ENCODE measurements at places on chromosomes 7 and 10. TPM values are rescaled to one million over a fixed set of nuclear protein-coding genes. Genes with fewer than 3 reads are reported as not detected.

Gene LIPF
- total RNA-seq: not detected

- H3K27me3 ChIP-seq: no peaks in the 10 kb centered on the region
- peaks cover 10% of the 10 kb centered on the region for H3K4me1 ChIP-seq
- no peak overlapping the region for H3K27ac ChIP-seq
Measured at GRCh38 chr7:150431839-150432658, 18.4 kb upstream of the GIMAP8 start.

- no peaks in the 10 kb centered on the region for H3K36me3 ChIP-seq
- DNase-seq: no peak
- H3K27ac ChIP-seq: no peak overlapping the region
- H3K4me3 ChIP-seq: no peak overlapping the region
Measured at GRCh38 chr10:49310460-49310859, 11.5 kb downstream of the C10orf71 start.

- no peaks in the 10 kb centered on the region for H3K27me3 ChIP-seq
- DNase-seq: no peak
- no peaks in the 10 kb centered on the region for H3K36me3 ChIP-seq
Measured at GRCh38 chr7:120256344-120257070, 16.5 kb upstream of the KCND2 start.

DNA sequence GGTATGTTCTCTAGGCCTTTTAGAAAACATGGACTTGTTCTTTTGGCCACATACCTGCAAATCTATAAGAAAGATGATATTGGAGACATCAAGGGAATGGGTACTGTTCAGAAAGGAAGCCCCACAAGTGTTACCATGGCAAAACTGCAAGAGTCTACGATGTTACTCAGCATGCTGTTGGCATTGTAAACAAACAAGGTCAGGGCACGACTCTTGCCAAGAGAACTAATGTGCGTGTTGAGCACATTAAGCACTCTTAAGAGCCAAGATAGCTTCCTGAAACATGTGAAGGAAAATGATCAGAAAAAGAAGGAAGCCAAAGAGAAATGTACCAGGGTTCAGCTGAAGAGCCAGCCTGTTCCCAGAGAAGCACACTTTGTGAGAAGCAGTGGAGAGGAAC, 37.1 kb downstream of the SDK1 start:
- H3K27ac ChIP-seq: no peak overlapping the region
- H3K4me3 ChIP-seq: no peak overlapping the region
- H3K27me3 ChIP-seq: peaks cover under 1% of the 10 kb centered on the region

DNA sequence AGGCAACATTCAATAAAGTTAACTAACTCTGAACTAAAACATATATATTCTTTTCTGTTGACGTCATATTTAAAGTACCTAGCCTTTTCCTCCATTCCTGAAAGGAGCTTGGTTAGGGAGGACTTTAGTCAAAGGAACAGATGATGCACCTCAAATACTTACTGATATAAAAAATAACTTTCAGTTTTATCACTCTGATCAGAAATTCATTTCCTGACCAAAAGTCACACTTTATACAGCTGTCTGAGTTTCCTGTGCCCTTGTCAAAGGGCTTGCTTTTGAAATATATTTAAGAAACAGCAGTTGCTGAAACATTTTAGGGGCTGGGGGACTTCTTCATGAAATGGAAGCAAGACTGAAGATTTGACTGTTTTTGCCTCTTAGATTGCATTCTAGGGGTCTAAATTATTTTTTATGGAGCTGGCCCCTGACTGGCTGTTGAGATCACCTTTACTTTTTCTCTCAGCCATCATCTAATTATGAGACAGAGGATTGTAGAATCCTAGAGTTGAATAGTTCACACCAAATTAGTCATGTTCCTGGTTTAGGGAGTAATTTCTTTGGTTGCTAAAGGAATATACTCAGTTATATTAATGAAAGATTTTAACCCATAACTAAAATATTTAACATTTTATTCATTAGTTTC, 46.6 kb downstream of the GLCCI1 start:
- DNase-seq: no peak
- H3K4me3 ChIP-seq: no peak overlapping the region
- H3K36me3 ChIP-seq: peaks cover 6% of the 10 kb centered on the region
- no peak overlapping the region for H3K27ac ChIP-seq
- H3K4me1 ChIP-seq: no peaks in the 10 kb centered on the region
- H3K27me3 ChIP-seq: no peaks in the 10 kb centered on the region

DNA sequence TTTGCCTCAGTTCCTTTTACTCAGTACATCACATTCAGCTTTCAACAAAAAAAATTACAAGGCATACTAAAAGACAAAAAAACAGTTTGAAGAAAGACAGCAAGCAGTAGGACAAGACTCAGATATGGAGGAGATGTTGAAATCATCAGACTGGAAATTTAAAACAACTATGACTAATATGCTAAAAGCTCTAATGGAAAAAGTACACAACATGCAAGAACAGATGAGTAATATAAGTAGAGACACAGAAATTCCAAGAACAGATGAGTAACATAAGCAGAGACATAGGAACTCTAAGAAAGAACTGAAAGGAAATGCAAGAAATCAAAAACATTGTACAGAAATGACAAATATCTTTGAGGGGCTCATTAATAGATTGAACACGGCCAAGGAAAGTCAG, 402.6 kb downstream of the NEBL start:
- no peak overlapping the region for H3K27ac ChIP-seq
- H3K4me3 ChIP-seq: no peak overlapping the region
- no peaks in the 10 kb centered on the region for H3K4me1 ChIP-seq

Measured in suprapubic skin (tissue), 4 donors.